ENCODE measurements at places on chromosomes 12 and 14. TPM values are rescaled to one million over a fixed set of nuclear protein-coding genes. Genes with fewer than 3 reads are reported as not detected.

DNA sequence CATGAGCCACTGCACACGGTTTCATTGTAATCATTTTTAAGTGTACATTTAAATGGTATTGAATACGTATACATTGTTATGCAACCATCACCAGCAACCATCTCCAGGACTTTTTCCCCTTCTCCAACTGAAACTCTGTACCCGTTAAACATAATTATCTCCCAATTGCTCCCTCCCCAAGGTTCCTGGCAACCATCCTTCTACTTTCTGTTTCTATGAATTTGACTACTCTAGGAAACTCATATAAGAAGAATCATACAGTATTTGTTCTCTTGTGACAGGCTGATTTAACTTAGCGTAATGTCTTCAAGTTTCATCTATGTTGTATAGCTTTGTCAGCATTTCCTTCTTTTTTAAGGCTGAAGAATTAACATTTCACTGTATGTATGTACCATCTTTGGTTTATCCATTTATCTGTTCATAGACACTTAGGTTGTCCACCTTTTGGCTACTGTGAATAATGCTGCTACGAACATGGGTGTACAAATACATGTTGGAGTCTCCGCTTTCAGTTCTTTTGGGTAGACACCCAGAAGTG lies 223.1 kb downstream of the EFCAB11 start:
- H3K4me1 ChIP-seq, result no peaks in the 10 kb centered on the region
- no peak for DNase-seq
- H3K4me3 ChIP-seq, result no peak overlapping the region

GRCh38 chr14:68243450-68244010 lies 424.0 kb downstream of the RAD51B start:
- H3K4me3 ChIP-seq, result no peak overlapping the region
- H3K4me1 ChIP-seq, result peaks cover 44% of the 10 kb centered on the region
- no peak for DNase-seq
- H3K27ac ChIP-seq, result no peak overlapping the region

GRCh38 chr14:22928237-22929103 lies 706 bp downstream of the PRMT5 start:
- no peak overlapping the region for H3K4me3 ChIP-seq
- no peak overlapping the region for H3K27ac ChIP-seq
- H3K27me3 ChIP-seq, result no peaks in the 10 kb centered on the region
- peaks cover 16% of the 10 kb centered on the region for H3K4me1 ChIP-seq
- no peak for DNase-seq
- peaks cover 24% of the 10 kb centered on the region for H3K36me3 ChIP-seq

GRCh38 chr12:97681612-97682504 lies 219.3 kb downstream of the RMST start:
- no peaks in the 10 kb centered on the region for H3K36me3 ChIP-seq
- H3K4me3 ChIP-seq, result no peak overlapping the region
- DNase-seq, result no peak
- no peaks in the 10 kb centered on the region for H3K27me3 ChIP-seq

GRCh38 chr12:41277100-41277945 lies 89.2 kb downstream of the PDZRN4 start:
- no peak overlapping the region for H3K27ac ChIP-seq
- H3K27me3 ChIP-seq, result peaks cover 19% of the 10 kb centered on the region
- no peak overlapping the region for H3K4me3 ChIP-seq
- no peak for DNase-seq
- no peaks in the 10 kb centered on the region for H3K4me1 ChIP-seq
- no peaks in the 10 kb centered on the region for H3K36me3 ChIP-seq

DNA sequence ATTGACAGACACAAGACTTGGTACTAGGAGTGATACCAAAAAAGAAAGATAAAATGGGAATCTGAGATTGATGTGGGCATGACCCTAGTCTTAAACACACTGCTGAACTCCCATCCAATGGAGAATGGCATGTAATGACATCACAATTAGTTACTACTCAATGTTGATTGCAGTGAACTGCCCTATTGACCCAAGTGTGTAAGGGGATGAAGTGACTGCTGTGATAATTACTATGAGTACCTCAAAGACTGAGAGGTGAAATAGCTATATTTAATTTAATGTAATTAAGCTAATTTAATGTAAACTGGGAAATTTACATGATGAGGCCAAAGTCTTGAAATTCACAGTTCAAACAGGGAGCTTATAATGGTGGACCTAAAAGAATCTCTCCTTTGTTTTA lies at the start of gene ADAM20:
Gene ADAM20, minus strand, starts transcription at position 101 of the 400 bp plus-strand sequence. CDS start 10,247 bp downstream, outside the sequence.
- H3K4me1 ChIP-seq, result no peaks in the 10 kb centered on the region
- H3K27me3 ChIP-seq, result no peaks in the 10 kb centered on the region
- H3K27ac ChIP-seq, result no peak within 1 kb of the TSS
- no peak for DNase-seq

Gene VCPKMT
- 10.1 TPM for total RNA-seq

- H3K27me3 ChIP-seq, result no peaks in the 10 kb centered on the region
- DNase-seq, result no peak
- no peak overlapping the region for H3K4me3 ChIP-seq
- H3K27ac ChIP-seq, result no peak overlapping the region
- peaks cover 65% of the 10 kb centered on the region for H3K4me1 ChIP-seq
Measured at GRCh38 chr12:13177373-13177772, 19.2 kb upstream of the EMP1 start.

DNA sequence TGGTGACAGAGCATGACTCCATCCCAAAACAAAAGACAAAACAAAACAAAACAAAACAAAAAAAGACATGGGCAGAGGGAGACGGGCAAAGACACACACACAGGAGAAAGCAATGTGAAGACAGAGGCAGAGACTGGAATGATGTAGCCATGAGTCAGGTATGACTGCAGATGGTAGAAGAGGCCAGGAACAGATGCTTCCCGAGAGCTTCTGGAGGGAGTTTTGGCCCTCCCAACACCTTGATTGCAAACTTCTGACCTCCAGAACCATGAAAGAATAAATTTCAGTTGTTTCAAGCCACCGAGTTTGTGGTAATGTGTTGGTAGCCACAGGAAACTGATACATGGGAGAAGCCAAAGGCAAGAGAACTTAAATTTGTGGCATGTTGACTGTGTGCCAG lies 27.1 kb downstream of the VWF start:
- H3K4me3 ChIP-seq, result no peak overlapping the region
- H3K27me3 ChIP-seq, result no peaks in the 10 kb centered on the region
- H3K36me3 ChIP-seq, result no peaks in the 10 kb centered on the region
- no peak overlapping the region for H3K27ac ChIP-seq

Gene ASIC1
- total RNA-seq, result 3.0 TPM

Gene CATSPERB
- not detected for total RNA-seq

Gene VRTN
- total RNA-seq, result not detected

DNA sequence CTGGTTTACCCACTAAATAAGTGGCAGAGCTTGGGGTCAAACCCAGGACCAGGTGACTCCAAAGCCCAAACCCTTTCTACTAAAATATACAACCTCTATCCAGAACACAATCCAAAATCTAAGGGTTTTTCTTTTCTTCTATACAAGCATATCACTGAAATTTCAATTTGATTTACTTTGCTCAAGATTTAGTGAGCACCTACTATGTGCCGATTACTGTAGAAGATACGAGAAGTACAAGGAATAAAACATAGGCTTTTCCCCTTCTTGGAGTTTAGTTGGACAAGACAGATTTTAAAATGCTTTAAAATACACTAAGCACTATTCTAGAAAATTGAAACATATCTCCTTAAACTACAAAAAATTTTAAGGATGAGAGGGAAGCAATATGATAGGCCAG lies 2.8 kb downstream of the L3HYPDH start:
- H3K4me1 ChIP-seq, result peaks cover 50% of the 10 kb centered on the region
- peaks cover 16% of the 10 kb centered on the region for H3K36me3 ChIP-seq
- no peaks in the 10 kb centered on the region for H3K27me3 ChIP-seq
- H3K27ac ChIP-seq, result peak overlapping the region; percentile 96

- no peaks in the 10 kb centered on the region for H3K4me1 ChIP-seq
- H3K27me3 ChIP-seq, result peaks cover 41% of the 10 kb centered on the region
- H3K4me3 ChIP-seq, result no peak overlapping the region
- DNase-seq, result no peak
- H3K36me3 ChIP-seq, result peaks cover 2% of the 10 kb centered on the region
Measured at GRCh38 chr14:59511916-59512575, 27.7 kb downstream of the JKAMP start.

GRCh38 chr12:77189458-77189857 lies 124.1 kb upstream of the E2F7 start:
- no peak for DNase-seq
- H3K27ac ChIP-seq, result no peak overlapping the region
- H3K4me1 ChIP-seq, result no peaks in the 10 kb centered on the region
- peaks cover 12% of the 10 kb centered on the region for H3K27me3 ChIP-seq
- H3K4me3 ChIP-seq, result no peak overlapping the region

DNA sequence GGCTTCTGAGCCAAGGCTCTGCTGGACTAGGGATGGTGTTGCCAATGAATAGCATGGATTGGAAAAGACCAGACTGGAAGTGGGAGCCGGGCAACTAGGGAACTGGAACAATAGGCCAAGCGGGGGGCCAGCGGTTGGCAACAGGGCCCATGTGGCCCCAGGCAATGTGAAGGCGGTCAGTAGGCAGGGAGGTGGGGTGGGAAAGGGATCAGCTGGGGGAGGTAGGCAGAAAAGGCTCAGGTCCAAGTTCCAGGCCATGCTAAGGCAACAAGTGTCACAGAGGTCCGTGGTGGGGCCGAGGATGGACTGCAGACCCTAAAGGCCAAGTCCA lies 14.9 kb upstream of the MLXIP start:
- H3K27ac ChIP-seq, result peak overlapping the region; percentile 97
- H3K4me3 ChIP-seq, result peak overlapping the region; percentile 61
- peaks cover 51% of the 10 kb centered on the region for H3K4me1 ChIP-seq

DNA sequence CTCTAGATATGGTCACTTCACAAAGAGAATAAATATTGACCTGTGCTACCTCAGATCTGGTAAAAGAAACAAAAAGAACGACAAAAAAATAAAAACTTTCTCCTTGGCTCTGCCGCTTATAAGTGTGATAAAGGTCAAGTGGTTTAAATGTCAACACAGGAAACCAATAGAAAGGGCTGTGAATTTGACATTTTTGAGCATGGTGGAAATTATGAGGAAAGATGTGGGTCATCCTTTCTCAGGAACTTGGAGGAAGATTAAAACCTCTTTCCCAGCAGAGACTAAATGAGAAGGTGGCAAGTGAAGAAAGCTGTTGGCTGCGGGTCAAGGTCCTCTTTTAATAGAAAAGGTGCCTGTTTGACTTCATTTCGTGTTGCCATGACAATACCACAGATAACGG lies 28.2 kb downstream of the TESPA1 start:
- H3K27me3 ChIP-seq, result peaks cover 11% of the 10 kb centered on the region
- no peak overlapping the region for H3K27ac ChIP-seq
- H3K36me3 ChIP-seq, result no peaks in the 10 kb centered on the region
- no peaks in the 10 kb centered on the region for H3K4me1 ChIP-seq

GRCh38 chr12:53743266-53744129 lies 8.3 kb downstream of the CISTR start:
- peaks cover 11% of the 10 kb centered on the region for H3K4me1 ChIP-seq
- DNase-seq, result no peak
- no peak overlapping the region for H3K4me3 ChIP-seq
- H3K27ac ChIP-seq, result no peak overlapping the region

Gene STAC3
- total RNA-seq, result 1.8 TPM

Gene CLEC9A
- not detected for total RNA-seq

- H3K4me1 ChIP-seq, result peaks cover 31% of the 10 kb centered on the region
- no peak overlapping the region for H3K4me3 ChIP-seq
- H3K36me3 ChIP-seq, result no peaks in the 10 kb centered on the region
Measured at GRCh38 chr12:1835211-1836131, 15.1 kb downstream of the LRTM2 start.

DNA sequence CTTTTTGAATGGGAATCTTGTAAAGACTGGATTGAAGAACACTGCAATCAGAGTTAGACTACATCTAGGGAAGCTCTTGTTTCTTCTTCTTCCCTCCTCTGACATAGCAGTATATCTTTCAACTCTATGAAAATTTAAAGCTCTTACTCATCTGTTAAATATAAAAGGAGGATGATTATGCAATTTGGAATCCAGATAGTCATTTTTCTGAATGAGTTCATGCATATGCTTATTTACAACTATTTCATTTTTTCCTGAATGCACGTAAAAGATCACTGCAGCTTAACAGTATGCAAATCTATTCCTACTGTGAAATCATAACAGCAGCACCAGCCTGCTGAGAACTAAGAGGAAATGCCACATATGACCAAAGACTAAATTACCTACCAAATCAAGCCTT lies 133.5 kb upstream of the TMCC3 start:
- peaks cover 12% of the 10 kb centered on the region for H3K27me3 ChIP-seq
- H3K36me3 ChIP-seq, result no peaks in the 10 kb centered on the region
- no peak for DNase-seq

Gene CPM
- 1.0 TPM for total RNA-seq

Gene ZNF740
- total RNA-seq, result 39.6 TPM

DNA sequence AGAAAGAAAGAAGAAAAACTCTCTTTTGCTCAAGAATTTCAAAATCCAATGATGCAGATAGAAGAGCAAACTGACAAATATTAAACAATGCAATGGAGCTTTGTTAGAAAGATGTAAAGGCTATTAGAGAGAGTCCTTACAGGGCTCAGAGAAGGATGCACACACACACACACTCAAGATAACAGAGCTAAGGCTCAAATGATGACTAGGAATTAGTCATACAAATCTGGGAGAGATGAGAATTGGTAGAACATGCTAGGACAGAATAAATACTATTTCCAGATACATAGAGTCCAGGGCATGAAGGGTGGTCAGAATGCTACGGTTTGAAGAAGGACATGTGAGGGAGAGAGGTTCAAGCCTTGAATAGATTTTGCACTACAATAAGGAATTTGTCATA lies 650.1 kb upstream of the MDGA2 start:
- no peaks in the 10 kb centered on the region for H3K36me3 ChIP-seq
- H3K4me3 ChIP-seq, result no peak overlapping the region
- no peaks in the 10 kb centered on the region for H3K4me1 ChIP-seq
- H3K27me3 ChIP-seq, result no peaks in the 10 kb centered on the region
- H3K27ac ChIP-seq, result no peak overlapping the region

- H3K36me3 ChIP-seq, result no peaks in the 10 kb centered on the region
- H3K27me3 ChIP-seq, result peaks cover 26% of the 10 kb centered on the region
- no peak overlapping the region for H3K27ac ChIP-seq
- no peak for DNase-seq
- no peak overlapping the region for H3K4me3 ChIP-seq
Measured at GRCh38 chr12:132446633-132447326, 43.2 kb upstream of the FBRSL1 start.

Gene ZNF410
- 42.2 TPM for total RNA-seq

DNA sequence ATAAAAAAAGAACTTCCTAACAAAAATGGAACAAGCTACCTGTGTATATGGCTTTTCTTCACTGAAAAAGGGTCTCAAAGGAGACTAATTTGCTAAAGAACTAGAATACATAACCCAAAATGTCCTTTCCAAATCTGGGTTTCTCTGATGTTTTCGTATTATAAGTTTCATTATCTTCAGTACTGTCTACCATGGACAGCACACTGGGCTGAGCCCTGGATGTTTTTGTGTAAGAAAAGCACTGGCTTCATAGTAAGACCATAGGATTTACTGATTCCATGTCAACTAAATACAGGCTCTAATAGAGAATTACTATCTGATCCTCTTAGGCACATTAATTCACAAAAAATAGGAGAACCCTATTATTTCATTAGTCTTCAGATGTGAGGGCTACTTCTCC lies 94.3 kb upstream of the GPHB5 start:
- DNase-seq, result no peak
- no peaks in the 10 kb centered on the region for H3K27me3 ChIP-seq
- H3K4me1 ChIP-seq, result no peaks in the 10 kb centered on the region
- no peak overlapping the region for H3K27ac ChIP-seq

- peaks cover 65% of the 10 kb centered on the region for H3K27me3 ChIP-seq
- no peak overlapping the region for H3K4me3 ChIP-seq
- no peaks in the 10 kb centered on the region for H3K36me3 ChIP-seq
- no peak overlapping the region for H3K27ac ChIP-seq
- no peak for DNase-seq
Measured at GRCh38 chr12:113108308-113108707, 27.3 kb downstream of the RASAL1 start.

GRCh38 chr12:9943240-9943639 lies 11.1 kb upstream of the CLEC2A start:
- no peaks in the 10 kb centered on the region for H3K36me3 ChIP-seq
- H3K4me1 ChIP-seq, result no peaks in the 10 kb centered on the region
- no peak overlapping the region for H3K4me3 ChIP-seq
- H3K27ac ChIP-seq, result no peak overlapping the region
- no peak for DNase-seq

Gene DPY19L2
- 13.9 TPM for total RNA-seq
